ENCODE measurements at places on chromosomes 6 and 20.

DNA sequence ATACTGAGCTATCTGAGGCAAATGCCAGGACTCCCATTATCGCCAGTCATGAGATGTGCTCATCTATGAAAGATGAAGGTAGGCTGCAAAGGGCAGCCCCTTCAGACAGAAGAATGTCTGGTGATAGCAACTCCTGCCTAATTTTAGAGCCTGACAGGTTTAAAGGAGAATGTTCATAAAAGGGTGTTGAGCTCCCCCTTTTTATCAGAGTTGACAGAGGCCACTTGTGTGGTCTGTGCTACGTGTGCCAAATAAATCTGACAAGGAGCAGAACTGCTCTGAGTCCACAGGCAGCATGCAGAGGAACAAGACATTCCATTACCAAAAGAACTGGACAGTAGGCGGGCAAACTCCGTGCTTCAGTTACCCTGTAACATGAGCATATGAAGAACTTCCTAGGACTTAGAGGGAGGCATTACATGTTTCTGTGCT is 101.8 kb downstream of the PREP start:
- DNase-seq = no peak

GRCh38 chr6:110034667-110035036 is 56.5 kb downstream of the GPR6 start:
- DNase-seq = no peak

- DNase-seq = no peak
Measured at GRCh38 chr20:57779401-57780003, 69.7 kb upstream of the PMEPA1 start.

DNA sequence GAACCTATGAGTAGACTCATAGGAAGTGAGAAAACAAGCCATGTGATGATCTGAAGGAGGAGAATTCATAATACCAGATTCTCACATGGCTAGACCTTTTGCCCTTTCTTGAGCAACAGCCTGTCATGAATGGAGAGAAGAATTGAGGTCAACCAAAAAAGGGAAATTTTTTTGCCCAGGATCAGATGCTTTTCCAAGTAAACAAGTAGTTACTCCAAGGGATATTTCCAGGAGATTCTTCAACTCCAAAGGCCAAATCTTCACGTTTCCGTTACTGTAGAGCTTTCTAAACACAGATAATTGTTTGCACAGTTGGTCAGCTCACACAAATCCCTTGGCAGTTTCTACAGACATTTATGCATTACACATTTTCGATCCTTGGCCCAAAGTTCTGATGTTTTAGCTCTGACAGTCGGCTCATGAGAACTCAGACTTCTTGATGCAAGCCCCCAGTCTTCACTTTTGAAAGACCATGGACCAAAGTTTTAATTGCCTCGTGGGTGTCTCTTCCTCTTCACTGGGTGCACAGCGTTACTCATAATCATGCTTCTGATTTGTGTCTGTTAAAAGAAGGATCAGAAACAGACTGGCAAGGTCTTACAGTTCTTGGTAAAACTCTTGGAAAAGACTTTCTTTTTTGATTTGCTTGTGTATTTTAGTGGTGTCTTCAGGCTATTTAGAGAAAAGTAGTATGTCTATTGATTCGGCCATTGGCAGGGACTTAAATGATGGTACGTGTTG is 115.0 kb downstream of the TSHZ2 start:
- no peak for DNase-seq

DNA sequence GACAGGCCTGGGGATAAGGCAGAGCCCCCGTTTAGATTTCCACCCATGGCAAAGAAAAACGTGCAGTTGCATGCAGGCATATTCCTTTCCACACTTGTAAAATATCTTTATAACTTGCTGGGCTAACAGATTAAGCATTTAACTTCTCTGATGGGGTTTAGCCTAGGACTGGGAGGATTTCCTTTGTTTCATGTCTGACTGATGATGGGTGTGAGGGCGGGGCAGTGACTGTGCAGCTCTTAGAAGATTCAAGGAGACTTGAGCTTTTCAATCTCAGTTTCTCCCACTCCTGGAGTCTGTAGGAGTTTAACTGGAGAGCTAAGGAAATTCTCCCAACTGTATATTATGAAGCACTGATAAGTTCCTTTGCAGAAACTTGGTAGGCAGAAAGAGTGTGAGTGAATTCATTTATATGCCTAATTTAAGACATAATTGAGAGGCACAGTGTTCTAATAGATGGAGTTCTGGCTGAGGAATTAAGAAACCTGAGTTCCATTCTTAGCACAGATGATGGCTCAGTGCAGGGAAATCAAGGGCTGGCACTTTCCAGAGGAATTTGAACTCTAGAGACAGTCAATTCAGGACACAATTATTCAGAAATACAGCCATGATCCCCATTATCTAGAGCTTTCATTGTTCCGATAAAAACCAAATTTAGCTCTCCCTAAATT is 214.6 kb upstream of the CNR1 start:
- no peak for DNase-seq

GRCh38 chr20:58408603-58409246 is 19.7 kb downstream of the VAPB start:
- no peak for DNase-seq

GRCh38 chr20:59207742-59208357 is 44.2 kb downstream of the ZNF831 start:
- no peak for DNase-seq

GRCh38 chr20:48401359-48401758 is 426.4 kb downstream of the PREX1 start:
- no peak for DNase-seq

DNA sequence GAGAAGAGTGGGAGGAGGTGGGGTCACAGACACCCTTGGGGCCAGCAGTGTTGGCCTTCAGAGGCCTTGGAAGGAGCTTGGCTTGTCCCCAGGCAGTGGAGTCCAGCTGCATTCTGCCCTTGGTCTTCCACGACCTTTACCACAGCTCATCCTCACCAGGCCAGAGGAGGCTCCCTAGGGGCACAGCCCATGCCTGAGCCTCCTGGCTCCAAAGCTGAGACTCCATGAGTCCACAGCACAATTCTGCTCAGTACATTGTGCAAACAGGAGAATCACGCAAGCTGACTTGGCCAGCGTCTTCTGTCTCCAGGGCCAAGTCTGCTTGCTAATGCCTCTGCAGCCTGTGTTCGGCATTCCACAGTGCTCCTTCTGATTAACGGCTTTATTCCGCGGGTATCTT is 337.2 kb downstream of the SMOC2 start:
- no peak for DNase-seq
